ENCODE measurements at places on chromosomes 3 and 15.

GRCh38 chr15:71588746-71589145, 221.6 kb upstream of the NR2E3 start:
- no peak for DNase-seq

GRCh38 chr3:117903226-117903625, 1131.4 kb downstream of the IGSF11 start:
- no peak for DNase-seq

GRCh38 chr3:14774431-14774830, 44.3 kb upstream of the FGD5 start:
- DNase-seq, result no peak

DNA sequence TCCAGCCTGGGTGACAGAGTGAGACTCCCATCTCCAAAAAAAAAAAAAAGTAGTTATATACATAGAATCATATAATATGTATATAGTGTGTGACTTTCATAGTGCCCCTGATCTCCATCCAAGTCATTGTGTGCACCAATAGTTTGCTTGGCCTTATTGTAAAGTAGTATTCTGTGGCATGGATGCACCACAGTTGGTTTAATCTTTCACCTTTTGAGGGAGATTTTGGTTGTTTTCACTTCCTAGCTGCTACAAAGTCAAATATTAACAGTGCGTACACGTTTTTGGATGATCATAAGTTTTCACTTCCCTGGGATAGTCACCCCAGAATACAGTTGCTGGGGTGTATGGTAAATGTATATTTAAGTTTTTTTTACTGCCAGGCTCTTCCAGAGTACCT, 162.8 kb downstream of the PTPRG start:
- DNase-seq, result no peak

DNA sequence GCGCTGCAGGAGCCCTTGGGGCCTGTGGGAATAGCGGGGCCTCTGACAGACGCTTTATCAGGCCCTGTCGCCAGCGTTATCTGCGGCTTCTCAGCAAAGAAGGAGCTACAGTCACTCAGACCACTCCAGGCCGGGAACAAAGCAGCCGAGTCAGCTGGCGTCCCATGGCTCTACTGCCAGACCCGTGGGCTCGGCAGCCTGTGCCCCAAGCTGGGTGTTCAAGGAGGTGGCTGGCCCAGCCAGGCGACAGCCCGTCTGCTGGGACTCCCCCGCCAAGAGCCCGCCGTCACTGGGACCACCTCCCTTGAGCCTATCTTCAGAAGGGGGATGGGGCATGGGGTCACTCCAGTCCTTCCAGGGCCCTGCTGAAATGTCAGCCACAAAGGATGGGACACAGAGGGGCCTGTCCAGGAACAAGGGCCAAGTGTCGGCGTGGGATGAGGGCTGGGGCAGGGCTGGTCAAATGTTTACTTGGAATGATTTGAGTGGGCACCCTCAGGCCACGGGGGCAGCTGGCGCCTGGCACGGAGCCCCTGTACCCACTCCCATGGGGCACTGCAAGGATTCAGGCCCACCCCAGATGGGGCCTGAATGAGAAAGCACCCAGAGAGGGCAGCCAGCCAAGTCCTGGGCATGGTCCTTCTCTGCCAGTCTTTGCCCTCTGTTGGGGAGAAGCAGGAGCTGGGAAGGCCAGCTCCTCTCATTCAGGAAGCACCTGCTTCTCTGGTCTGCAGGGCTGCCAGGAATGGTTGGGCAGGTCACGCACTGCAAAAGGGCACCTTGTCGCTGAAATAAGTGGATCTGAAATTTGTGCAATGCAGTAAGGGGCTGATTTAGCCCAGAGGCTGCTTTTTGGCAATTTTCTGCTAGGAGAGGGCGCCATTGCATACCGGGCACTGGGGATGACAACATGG, 148.3 kb downstream of the SMAD6 start:
- DNase-seq, result peak; percentile 64

DNA sequence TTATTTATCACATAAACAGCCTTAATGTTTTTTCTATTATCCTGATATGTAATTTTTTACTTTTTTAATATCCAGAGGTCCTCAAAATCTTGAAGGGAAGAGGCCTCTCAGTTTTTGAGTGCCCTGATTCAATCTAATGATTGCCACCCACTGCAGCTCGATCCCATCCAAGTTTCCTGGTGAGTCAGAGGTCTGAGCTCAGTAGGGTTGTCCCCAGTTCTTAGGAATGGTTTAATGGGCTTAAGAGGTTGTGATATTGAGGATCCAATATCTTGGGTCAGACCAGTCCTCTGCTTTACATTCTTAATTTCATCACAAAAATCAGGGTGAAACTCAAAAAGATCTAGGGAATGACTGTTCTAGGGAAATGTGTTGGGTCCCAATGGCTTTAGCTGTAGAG, 238.5 kb downstream of the NSUN3 start:
- no peak for DNase-seq

DNA sequence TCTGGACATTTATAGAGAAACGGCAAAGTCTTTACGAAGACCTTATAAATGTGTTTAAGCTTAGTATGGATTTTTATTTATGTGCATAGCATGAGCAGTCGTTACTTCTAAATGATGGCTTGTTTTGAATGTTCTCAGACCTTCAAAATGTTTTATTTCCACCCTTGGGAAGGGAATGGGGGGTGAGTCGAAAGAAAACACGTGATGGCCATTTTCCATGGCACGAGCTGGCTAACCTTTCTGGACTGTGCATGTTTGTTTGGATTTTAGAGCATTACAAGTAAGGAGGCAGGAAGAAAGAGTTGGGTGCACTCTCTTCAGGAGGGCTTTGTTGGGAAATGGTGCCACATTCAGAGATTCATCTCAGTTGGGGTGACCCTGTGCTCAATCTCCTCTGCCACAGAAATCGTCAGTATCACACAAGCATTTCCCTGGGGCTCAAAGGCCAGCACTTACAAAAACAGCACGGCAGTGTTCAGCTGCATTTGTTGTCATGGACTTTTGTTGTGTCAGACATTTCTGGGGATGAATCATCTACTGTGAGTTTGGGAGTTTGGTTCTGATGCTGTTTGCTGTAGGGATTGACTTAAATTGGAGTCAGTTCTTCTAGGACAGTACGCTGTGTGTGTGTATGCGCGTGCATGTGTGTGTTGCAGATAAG, 52.3 kb upstream of the ADAMTS9 start:
- DNase-seq, result peak; percentile 23

DNA sequence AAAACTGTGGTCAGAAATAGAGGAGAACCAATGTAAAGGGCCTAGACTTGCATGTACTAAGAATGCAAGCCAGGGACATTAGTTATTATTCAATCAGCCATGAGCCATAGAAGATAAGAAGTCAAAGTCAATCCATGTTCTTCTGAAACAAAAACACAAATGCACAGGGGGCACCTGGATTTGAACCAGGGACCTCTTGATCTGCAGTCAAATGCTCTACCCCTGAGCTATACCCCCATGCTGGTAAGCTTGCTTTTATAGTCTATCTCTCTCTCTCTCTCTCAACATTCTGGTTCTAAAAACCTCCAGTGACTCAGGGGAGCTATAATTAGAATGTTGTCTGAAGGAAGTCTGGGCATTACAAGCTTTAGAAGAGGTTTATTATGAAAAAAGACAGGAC, 85.6 kb upstream of the ACP3 start:
- peak; percentile 67 for DNase-seq

DNA sequence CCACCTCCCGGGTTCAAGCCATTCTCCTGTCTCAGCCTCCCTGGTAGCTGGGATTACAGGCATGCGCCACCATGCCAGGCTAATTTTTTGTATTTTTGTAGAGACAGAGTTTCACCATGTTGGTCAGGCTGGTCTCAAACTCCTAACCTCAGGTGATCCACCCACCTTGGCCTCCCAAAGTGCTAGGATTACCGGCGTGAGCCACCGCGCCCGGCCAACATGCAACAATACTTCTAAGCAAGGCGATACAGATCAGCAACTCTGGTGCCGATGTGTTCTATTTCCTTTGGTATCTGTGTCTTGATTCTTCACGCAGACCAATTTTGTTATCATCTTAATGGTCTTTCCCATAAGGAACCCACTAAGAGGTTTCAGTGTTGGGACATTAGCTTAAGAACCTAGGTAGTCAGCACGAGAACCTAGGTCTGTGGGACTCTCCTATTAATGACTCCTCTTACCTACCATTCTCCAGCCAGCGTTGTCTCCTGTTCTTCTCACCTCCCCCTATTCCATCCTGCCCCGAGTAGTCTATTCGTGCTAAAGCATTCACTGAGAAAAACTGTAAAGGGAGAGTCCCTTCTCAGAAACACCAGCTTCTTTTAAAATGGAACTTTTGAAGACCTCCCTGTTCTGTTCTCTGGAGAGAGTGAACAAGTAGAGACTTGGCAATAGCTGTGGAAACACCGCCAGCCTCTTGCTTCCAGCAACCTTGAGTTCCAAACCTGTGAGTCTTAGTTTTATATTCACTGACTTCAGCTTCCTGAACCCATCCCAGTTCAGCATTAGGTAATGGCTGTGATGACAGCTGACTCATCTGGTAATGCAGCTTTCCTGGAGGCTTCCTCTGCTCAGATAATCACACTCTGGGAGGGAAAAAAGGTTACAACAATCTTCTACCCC, 61.2 kb downstream of the TSC22D2 start:
- DNase-seq, result peak; percentile 88

- no peak for DNase-seq
Observed at GRCh38 chr3:47581422-47581821, 2.8 kb upstream of the CSPG5 start.

DNA sequence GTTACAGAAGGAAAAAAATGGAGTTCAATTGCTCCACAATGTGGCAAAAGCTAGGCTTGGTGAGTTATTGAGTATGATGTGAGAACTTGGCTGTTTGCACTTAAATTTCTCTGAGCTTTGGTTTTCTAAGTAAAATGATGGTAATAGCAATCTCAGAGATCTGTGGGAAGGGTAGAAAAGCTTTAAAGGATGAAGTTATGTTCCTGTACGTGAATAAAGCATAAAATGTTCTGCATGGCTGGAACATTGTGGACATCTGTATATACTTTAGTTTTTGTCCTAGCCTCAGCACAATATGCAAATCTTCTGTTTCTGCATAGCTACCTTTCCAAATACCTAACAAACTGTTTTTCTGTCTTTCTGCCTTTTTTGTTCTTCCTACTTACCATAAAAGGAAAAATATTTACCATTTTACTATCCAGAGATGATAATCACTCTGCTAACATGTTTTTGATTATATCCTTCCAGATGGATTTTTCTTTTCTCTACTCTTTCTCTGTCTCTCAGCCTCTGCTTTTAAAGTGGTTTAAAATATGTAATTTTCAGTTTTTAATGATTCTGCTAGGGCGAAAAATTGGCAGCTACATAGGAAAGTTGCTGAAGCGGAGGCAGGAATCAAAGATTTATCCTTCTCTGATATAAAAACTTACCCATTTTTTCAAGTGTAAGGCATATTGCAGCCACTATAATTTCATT, 188.1 kb downstream of the FNDC3B start:
- DNase-seq, result no peak

- peak; percentile 51 for DNase-seq
Observed at GRCh38 chr3:172307141-172307560, 141.1 kb downstream of the GHSR start.

DNA sequence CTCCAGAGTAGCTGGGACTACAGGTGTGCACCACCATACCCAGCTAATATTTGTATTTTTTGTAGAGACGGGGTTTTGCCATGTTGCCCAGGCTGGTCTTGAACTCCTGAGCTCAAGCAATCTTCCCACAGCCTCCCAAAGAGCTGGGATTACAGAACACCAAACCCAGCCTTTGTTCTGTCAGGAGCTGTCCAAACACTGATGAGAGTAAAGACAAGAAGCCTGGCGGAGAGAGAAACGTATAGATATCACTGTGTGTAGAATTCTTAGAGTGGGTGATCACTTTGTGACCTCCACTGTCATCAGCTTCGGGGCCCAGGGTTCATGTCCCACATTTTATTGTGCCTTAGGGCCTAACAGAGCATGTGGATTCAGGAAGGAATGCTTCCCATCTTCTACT, 159.5 kb downstream of the SNRK start:
- no peak for DNase-seq

- DNase-seq, result no peak
Observed at GRCh38 chr3:157167371-157168042, 7.6 kb upstream of the CCNL1 start.

- DNase-seq, result no peak
Observed at GRCh38 chr3:178244733-178245709, 291.2 kb upstream of the KCNMB2 start.

- DNase-seq, result no peak
Observed at GRCh38 chr15:42100021-42100800, 5.8 kb upstream of the PLA2G4D start.

DNA sequence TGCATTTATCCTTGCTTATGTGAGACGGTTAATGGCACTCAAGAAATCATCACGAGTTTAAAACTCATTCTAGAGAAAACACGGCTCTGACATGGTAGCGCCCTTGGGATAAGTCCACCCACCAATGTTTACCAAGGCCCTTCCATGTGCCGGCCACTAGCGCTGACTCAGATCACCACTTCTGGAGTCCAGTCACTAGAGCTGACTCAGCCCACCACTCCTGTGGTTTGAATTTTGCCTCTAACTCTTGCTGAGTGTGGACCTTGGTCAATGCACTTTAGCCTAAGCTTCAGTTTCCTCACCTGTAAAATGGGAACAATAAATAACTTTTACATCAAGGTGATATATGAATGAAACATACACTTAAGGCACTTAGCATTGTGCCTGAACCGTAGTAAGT, 358.4 kb upstream of the PROK2 start:
- DNase-seq, result no peak

DNA sequence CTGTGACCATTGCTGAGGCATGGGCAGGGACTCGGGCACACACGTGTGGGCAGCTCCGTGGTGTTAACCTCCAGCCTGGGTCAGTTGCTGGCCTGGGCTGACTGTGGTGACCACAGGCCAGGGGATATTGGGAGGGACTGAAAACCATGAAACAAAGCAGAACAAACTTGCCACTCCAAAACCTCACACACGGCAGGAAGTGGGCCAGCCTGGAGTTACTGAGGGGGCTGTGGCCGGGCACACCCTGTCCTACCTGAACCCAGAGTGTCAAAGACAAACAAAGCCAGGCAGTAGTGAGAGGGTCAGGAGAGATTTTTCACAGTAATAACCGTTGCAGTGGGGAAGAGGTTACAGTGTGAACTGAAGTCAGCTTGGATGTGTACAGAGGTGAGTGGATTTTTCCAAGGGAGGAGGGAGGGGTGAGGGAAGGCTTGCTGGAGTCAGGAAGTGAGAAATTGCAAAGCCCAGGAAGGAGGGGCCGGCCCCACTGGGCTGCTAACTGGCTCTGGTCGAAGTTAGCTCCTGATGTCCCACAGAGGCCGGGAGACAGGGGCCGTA, 40.0 kb upstream of the ATP10A start:
- peak; percentile 65 for DNase-seq

- no peak for DNase-seq
Observed at GRCh38 chr3:52226229-52226817, 878 bp upstream of the TLR9 start.
